ENCODE measurements at places on chromosomes 7 and 10.

DNA sequence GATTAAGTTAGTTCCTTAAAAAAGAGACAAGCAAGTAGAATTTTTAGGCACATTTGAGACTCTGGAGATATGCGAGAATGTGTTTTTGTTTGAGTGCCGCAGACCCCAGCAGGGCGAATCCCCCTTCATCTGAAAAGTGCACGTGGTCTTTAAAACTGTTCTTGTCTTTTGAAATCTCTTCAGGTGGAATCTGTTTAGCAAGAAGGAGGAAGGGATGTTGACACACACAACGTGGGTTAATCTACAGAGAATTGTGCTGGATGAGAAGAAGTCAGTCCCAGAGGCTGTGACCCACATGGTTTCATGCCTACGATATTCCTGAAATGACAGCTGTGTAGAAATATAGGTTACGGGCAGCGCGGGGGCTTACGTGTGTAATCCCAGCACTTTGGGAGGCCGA is 27.1 kb upstream of the ZFAND2A start:
- no peak for DNase-seq

DNA sequence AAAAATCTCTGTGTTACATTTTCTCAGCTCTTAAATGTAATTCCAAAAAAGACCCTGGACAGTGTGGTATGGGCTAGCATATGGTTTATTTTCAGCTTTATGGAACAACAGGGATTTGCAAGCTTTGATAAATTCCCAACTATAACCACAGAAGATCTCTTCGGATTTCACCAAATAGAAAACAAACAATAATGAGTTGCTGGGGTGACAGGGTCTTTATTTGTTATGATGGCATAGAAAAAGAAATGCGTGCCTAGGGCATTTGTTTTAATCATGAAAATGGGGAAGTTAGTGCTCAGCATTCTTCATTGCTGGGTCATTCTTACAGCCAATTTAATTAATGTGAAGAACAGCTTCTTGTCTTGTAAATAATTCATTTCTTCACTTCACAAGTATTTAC is 139.0 kb downstream of the LRRN3 start:
- no peak for DNase-seq

DNA sequence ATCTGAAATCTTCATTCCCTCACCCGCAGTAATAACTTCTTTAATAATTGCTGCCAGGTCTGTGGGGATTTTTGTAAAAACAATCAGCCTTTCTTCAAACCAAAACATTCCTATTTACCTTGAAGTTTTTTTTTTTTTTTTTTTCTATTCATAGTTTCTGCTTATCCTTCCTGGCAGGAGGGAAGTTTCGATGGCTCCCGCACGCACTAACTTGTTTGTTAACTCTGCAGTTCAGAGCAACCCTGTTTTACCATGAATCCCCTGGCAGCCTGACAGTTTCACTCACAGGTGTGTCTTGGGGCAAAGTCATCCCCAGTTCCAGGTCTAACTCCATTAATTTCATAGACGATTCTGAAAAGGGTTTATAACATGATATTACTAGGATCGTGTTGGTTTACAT is 149.3 kb downstream of the KLF6 start:
- DNase-seq: no peak

DNA sequence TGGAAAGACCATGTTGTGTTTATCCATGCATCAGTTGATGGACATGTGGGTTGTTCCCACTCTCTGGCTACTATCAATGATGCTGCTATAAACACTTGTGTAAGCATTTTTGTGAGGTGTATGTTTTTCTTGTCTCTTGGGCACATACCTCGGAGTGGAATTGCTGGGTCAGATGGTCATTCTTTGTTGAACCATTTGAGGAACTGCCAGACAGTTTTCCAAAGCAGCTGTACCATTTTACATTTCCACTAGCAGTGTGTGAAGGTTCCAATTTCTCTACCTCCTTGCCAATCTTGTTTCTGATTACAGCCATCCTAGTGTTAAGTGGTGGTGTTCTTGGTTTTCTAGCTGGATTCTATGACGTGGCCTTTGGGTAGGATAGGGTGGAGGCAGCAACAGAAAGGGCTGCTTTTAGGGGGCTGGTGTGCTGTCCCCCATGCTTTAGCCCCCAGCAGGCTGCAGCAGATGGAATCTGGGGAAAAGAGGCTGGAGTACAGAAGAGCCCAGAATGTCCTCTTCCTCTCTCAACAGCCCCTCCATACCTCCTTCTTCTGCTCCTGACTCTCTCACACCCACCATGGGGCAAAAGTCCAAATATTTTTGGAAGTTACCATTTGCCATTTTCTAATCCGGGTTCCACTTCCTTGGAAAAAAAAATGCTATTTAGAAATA is 352.7 kb downstream of the FRMD4A start:
- no peak for DNase-seq

- no peak for DNase-seq
Observed at GRCh38 chr7:16084370-16084769, 337.0 kb downstream of the CRPPA start.

DNA sequence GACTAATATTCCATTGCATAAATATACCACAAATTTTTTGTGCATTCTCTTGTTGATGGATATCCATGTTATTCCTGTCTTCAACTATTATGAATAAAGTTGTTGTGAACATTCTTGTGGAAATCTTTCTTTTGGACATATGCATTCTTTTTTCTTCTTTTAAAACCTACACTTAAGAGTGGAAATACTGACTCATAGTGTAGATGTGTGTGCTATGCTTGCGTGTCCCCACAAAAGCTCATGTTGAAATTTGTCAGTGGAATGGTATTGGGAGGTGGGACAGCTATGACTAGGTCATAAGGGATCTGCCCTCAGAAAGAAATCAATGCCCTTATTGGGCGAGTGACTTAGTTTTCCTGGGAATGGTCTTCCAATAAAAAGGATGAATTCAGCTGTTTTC is 203.6 kb upstream of the PRSS58 start:
- DNase-seq: no peak

DNA sequence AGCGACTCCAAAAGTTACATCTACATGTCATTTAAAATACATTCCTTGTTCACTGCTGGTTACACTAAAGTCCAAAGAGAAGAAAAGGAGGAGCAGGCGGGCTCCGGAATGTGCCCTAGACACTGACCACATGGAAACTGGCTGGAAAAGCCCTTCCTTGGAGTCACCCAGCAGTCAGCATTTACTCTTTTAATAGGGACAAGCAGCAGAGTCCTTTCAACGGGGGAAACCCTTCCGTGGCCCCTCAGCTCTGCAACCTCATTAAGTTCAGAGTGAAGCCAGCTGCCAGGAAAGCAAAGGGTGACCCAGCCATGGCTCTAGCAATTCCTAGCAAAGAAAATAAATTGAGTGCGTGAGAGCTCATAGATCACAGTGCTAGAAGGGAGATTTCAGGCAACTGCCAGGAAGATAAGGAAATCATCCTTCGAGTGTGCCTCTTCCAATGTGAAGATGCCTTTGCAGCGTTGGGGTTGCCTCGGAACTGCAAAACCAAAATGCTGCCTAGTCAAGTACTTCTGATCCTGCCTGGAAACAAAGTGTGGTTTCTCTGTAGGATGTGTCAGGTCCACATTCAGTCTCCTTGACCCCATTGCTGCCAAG is 101.6 kb downstream of the SORBS1 start:
- DNase-seq: no peak

- no peak for DNase-seq
Observed at GRCh38 chr7:1163121-1163520, 3.1 kb upstream of the ZFAND2A start.

DNA sequence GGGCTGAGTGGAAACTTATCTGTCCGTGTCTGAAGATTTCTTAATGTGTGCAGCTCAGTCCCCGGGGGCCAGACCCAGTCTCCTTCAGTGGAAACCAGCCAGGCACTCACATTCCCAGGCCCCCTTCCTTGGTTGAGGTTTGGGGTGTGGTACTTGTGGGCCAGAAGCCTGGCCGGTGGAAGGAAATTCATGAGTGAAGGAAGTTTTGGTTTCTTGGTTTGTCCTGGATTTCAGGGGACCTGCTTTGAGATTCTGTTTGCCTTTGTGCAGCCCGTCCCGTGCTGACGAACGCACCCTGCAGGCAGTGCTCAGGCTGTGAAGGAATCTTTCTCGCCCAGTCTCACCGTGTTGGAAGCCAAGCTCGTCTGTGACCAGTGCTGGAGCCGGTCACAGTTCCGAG is 2.9 kb downstream of the INPP5A start:
- no peak for DNase-seq

DNA sequence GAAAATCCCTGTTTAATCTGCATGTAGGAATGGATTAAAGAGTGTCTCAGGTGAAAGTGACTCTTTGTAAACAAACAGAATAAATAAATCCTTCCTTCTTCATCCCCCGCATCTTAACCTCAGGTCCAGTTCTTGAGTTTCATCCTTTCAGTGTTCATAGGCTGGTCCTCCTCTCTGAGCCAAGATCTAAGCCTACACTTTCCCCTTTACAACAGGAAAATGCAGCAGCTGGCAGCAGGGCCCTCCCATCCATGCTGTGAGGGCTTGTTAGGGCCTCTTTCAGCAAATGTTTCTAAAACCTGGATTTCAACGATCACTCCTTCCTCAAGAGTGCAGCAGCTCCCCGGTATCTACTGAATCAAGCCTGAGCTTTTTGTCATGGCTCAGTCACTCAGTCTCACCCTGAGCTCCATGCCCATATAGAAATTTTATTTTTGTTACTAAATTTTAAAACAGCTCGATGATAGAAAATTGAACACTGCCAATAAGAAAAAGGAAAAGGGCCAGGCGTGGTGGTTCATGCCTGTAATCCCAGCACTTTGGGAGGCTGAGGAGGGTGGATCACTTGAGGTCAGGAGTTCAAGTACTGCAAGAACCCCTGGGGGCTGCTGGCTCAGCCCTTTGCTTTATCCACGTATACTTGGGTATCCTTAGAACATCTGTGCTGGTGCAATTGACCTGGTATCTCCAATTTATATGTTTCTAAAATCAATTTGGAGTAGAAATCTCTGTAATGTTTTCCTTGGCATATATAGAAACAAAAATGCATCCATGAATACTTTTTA is 15.6 kb downstream of the BLNK start:
- DNase-seq: no peak

- no peak for DNase-seq
Observed at GRCh38 chr10:8473205-8473604, 418.7 kb downstream of the GATA3 start.

DNA sequence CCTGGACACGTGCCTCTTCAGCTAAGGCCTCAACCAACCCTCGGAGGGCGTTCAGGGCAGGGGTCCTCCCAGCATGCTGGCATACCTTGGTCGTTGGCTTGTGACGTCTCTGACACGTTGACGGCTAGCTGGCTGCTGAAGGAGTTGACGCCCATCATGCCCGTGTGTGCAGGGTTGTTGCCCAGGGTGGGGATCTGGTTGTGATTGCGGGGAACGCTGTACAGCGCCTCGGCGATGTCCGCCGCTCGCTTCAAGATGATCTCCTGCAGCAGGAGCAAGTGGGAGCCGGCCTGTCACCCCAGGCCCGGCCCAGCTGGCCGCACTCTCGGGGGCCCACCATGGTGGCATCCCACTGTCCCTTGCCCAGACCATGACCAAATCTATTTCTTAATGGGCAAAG is 122.0 kb downstream of the EBF3 start:
- DNase-seq: no peak

DNA sequence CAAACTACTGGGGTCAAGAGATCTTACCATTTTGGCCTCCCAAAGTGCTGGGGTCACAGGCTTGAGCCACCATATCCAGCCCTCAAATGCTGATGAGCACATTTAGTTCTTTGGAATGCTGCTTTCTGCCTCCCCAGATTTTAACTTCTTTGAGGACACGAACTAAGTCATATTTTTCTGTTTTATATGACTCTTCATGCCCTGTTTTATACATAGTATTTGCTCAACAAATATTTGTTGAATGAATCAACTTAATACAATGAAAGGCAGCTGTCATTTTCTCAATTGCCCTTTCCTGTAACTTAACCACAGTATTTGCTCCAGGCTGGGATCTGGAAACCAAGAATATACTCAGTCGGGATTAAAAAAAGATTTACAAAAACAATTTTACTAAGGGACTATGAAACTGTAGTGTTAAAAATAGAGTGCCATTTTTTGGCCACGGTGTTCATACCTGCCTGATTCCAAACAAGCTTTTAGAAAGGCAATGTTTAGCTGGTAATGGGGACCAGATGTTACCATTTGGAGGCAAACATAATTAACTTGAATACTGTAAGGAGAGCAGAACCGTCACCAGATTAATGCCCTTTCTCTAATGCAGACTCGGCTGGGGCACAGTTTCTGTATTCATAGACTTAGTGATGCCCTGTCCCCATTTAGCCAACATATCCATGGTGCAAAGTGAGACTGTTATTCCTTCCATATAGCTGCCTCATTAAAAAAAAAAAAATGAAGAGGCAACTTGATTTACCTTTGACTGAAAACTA is 117.6 kb downstream of the NRP1 start:
- no peak for DNase-seq

DNA sequence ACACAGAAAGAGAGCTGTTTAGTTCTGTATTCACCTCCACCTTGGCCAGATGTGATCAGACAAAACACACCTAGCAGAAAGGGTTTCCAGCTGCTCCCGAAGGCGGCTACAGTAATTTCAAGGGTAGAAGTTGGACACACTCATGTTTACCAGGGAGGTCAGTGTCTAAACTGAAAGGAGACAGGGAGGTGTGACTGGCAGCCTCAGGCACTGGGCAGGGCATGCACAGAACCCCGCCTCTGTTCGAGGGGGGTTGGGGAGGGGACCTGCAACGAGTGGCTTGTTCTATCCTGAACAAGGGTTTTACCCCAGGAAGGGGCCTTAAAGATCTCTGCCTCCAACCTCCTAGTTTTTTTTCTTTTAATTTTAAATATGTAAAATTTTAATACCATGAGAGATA is 49.6 kb downstream of the BPGM start:
- no peak for DNase-seq

- DNase-seq: no peak
Observed at GRCh38 chr7:102119925-102120324, 166.7 kb upstream of the SH2B2 start.

DNA sequence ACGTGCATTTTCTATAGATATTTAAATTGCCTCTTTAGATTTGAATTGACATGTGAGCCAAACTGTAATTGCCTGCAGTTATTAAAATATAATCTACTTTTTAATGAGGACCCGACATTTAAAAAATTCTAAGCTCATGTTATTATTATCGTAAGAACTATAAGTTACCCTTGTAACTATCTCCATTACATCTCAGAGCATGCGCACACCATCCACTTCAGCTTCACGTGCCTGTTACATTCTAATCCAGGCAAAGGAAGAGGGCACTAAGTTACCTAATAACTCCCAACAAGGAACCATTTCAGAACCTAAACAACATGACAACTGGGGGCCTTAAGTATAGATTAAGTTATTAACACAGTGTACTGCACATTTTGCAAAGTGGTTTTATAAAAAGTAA is 509.0 kb upstream of the DPP6 start:
- no peak for DNase-seq

GRCh38 chr10:80670774-80671173 is 133.1 kb downstream of the SH2D4B start:
- DNase-seq: no peak

Data from germinal center (tissue), 1 donor.